ENCODE measurements at places on chromosomes 4 and X.

GRCh38 chr4:68589790-68590189 is 13.7 kb upstream of the UGT2B17 start:
- DNase-seq: no peak

DNA sequence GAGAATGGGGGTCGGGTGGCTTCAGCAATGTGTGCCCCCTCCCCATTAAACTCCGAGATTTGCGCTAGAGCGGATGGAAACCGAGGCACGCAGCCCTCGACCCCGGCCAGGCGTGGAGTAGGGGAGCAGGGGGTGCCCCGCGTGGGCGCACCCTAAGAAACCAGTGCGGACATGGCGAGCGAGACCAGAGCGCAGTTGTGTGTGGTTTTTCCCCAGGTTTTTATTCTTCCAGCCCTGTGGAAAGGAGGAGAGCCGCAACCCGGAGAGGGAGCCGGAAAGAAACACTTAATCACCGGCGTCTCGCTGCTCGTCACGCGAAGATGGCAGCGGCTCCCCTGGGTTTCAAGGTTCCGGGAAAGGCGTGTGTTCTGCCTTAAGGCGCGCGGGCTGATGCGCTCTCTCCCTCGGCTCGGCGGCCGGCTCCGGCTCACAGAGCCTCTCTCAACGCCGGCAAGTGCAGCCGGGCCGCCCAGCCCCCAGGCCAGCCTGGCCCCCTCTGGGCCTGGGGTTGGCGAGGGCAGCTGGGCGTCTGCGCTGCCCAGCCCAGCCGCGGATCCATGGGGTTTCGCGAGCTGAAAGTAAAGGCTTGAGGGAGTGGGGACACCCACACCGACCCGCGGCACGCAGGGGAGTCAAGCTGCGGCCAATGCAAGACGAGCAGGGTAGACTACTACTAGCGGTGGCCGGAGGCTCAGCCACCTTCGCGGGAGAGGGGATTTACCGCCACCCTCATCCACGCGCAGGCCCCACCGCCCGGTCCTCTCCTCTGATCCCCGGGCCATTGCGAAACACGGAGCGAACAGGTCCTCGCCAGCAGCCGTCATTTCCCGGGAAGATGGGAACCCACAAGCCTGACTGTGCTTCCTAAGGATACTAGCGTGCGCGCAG is 74.0 kb upstream of the BCOR start:
- DNase-seq: no peak

- no peak for DNase-seq
These were observed 16.7 kb downstream of the CASK start for GRCh38 chrX:41906515-41907187.

GRCh38 chr4:39166669-39167068 is 15.7 kb upstream of the WDR19 start:
- no peak for DNase-seq

GRCh38 chrX:151402719-151403390 is 5.8 kb downstream of the VMA21 start:
- no peak for DNase-seq
